ENCODE measurements at places on chromosomes 6 and 20. TPM values are rescaled to one million over a fixed set of nuclear protein-coding genes. Genes with fewer than 3 reads are reported as not detected.

DNA sequence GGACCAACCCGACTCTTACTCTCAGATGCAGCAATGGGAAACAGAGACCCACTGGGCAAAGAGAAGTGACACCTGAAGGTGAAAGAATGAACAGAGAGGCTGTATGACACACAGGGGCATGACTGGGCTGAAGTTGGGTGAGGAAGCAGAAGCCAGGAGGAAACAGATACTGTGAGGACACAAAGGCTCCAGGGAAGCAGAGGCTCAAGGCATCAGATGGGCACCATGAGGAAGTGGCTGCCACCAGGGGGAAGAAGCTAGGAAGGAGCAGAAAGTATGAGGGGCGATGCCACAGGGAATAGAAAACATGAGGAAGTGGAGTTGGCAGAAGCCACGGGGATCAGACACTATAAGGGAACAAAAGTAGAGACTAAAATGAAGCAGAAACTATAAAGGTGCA is 30.9 kb upstream of the OCSTAMP start:
- H3K4me3 ChIP-seq = no peak overlapping the region
- H3K36me3 ChIP-seq = no peaks in the 10 kb centered on the region
- H3K4me1 ChIP-seq = peaks cover 10% of the 10 kb centered on the region
- H3K27ac ChIP-seq = no peak overlapping the region

GPX5 gene
- not detected for polyA plus RNA-seq

TRDN gene
- 2.3 TPM for polyA plus RNA-seq

ELOVL4 gene
- 57.4 TPM for polyA plus RNA-seq

DNA sequence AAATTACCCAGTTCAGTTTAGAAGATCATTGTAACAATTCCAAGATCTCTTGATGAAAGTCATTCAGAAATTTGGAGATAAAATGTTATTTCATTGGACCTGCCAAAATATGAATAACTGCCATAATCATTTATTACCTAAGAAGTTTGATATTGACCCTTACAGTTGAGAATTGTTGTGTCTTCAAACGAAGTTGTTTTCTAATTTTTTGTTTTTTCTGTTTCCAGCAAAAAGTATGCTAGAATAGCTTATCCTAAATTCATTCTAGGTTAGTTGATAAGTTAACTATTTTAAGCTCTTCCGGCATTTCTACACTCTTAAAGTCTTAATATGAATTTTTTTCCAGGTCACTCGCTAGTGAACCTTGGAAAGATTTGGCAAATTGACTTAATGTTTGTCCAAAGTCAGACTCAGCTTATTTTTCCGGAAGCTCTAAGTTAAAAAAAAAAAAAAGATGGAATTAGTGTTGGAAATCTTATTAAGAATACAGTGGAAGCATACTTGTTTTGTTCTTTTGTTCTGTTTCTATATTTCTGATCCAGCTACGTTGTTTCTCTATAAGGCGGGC is 28.9 kb downstream of the CYP24A1 start:
- no peak for DNase-seq
- no peak overlapping the region for H3K4me3 ChIP-seq
- H3K36me3 ChIP-seq = no peaks in the 10 kb centered on the region
- H3K27me3 ChIP-seq = no peaks in the 10 kb centered on the region
- H3K27ac ChIP-seq = no peak overlapping the region
- H3K4me1 ChIP-seq = no peaks in the 10 kb centered on the region

All from spinal cord (tissue), 10 donors.